ENCODE measurements at places on chromosomes 16 and 17.

GRCh38 chr16:74064120-74064735, 232.4 kb upstream of the PSMD7 start:
- no peak for DNase-seq

DNA sequence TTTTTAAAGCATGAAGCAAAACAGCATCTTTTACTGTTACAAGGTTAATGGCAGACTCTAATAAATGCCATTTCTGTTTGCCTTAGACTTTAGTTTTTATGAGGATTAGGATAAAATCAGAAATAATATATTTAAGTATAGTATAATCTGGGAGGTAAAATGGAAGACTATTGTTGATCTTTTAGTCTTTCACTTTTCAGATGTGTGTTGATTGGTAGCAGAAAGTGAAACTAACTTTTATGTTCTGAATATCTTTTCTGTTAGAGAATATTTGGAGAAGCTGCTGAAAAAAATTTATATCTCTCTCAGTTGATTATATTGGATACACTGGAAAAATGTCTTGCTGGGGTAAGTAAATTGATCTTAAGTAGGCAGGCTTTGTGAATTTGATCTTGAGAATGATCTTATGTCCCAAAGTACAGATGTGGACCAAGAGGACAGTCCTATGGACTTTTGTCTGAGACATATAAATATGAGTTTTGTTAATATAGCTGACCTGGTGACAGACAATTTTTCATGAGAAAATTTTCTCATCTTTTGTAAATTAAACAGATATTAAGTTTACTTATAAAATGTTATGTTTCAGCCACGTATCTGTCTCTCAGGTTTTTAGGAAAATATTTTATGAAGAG, 64.1 kb downstream of the NF1 start:
- no peak for DNase-seq

- no peak for DNase-seq
Observed at GRCh38 chr16:88077328-88078108, 126.3 kb downstream of the BANP start.

DNA sequence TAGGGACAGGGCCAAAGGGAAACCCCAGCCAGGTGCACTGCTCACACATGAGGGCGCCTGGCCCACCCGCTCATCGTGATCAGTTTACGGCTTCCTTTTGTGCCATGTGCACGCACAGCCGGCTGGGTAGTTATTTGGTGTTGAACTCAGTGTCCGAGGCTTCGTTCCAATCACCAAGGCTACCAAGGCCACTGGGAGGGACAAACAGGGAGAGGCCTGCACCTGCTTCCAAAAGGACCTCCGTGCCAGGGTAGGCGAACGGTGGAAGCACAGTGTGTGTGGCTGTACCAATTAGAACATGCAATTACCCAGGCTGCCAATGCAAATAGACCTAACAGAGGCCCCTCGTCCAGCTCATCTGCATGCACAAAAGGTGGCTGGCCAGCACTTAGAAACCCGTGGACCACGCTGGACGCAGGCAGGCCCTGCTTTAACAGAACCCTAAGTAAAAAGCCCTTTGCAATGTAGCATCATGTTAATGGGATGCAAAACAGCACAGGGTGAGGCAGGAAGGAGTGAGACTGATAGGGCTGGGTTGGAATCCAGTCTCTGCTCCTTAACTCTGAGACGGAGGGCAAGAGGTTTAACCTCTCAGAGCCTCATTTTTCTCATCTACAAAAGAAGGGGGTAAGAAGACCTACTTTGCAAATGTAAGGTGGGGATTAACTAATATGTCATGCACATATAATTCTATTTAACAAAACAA, 204.0 kb downstream of the XYLT1 start:
- no peak for DNase-seq

GRCh38 chr17:79933863-79934652, 94.8 kb upstream of the CBX4 start:
- DNase-seq: peak; percentile 91

DNA sequence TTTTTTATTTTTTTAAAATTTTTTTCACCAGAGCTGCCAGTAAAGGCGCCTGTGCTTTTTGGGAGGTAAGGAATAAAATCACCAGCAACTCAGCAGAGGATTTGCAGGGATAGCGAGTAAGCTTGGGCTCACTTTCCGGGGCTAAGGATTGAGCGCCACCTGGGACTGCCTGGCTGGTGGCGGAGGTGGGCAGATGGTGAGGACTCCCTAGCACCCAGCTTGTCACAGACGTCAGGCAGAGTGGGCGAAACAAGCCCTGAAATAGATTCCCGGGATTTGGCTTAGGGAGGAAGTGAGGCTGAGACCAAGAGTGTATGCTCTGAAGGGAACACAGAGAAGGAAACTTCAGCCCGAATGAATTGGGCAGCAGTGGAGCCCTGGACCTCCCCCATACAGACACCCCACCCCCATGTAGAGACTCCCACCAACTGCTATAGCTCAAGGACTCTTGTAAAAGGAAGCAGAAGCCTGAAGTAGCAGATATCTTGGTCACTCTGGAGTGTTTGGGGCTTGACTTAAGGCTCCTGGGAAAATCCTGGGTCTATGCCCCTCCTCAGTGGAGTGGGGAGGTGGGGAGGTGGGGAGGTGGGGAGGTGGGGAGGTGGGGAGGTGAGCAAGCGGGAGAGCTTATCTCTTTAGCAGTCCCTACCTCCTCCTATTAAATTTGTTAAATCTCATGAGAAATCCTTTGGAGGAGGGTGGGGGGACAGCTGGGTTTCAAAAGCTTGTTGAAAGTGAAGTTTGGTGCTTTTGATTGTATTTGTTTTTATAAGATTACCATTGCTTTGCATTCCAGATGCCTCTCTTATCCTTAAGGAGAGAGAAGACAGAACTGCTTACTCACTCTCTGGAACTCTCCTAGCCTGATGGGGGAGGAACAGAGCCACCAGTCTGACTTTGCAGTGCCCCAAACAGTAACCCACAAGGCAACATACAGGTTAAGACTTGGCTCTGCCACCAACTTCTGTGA, 8.2 kb downstream of the ARL4D start:
- no peak for DNase-seq

GRCh38 chr17:17740615-17741348, 59.5 kb downstream of the RAI1 start:
- DNase-seq: no peak

DNA sequence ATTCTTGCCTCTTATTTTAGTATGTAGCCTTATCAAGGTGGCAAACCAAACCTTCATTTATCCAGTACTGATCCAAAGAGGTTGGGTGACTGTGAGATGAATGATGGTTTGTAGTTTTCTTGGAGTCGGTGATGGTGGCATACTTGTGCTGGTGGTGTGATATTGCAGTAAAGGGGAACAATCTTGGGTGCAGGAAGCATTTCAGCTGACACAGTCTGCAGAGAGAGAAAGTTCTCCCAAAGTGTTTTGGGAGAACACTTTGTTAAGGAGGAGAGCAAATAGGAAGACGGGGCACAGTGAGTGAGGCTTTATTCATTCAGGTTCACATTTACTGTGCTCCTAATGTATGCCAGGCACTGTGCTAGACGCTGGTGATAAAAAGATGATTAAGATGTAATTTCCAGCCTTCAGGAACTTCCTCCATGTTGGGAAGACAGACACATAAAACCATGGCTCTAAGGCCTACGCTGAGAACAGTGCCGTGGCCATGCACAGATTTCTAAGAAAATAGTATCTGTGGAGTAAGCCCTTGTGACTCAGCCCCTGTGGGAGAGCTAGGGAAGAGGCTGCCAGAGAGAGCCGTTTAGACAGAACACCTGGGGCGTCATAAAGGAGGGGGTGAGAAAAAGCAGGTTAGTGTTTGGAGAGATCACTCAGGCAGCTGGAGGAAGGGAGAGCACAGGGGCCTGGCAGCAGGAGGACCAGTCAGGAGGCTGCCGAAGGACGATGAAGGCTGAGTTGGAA, 13.8 kb downstream of the HEATR3 start:
- no peak for DNase-seq

DNA sequence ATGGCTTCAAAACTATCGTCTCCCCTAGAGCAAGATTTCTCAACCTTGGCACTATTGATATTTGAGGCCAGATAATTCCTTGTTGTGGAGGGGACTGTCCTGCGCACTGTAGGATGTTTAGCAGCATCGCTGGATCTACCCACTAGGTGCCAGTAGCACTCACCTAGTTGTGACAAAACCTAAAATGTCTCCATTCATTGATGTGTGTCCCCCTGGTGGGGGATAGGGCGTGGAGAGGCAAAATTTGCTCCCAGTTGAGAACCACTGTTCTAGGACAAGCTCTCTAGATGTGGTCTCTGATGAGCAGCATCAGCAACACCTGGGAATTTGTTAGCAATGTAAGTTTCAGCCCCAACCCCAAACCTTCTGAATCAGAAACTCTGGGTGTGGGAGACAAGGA, 259.0 kb downstream of the XYLT1 start:
- DNase-seq: peak; percentile 14

DNA sequence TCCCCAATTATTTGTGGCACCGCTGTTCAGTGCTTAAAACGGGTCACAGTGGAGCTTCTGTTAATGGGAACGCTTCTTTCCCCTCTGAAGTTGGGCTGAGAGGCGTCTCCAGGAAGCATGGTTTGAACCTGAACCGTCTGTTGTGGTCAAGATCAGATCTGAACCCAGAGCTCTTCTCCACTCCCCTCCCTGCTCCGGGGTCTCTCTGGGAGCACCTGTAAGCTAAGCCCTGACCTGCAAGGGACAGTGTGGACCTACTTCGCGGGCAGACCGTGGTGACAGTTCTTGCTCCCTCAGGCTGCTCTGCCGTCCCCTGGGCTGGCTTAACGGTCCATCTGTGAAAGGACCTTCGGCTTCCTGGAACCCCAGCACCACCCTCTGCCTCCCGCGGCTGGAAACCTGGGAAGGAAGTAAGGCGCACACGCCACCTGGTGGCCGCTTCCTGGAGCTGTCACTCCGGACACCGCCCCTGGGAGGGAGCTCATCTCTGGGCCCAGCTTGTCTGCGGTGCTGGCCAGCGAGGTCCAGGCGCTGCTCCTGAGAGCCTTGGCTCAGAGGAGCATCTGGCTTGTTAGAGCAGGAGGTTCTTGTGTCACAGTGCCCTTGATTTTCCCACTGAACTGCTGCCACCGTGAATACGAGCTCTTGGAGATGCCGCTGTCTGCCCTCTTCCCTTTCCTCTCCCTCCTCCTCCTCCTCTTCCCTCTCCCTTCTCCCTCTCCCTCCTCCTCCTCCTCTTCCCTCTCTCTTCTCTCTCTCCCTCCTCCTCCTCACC, 518.5 kb upstream of the EEF2KMT start:
- DNase-seq: peak; percentile 38

GRCh38 chr17:5531085-5531418, 44.7 kb downstream of the MIS12 start:
- no peak for DNase-seq

DNA sequence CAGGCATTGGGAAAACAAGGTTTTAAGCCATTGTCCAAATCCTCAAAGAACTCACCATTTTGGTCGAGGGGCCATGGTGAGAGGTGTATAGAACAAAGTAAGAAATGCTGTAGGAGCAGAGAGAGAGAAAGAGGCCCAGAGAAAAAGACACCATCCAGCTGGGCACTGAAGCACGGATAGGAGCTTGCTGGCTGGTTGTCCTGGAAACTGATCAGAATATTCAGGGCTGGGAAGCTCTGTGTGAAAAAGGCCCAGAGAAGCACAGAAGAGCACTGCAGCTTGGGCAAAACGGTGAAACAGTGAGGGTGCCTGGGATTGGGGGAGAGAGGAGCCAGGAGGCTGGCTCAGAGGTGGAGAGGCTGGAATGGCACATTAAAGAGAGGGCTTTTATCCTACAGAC, 16.5 kb downstream of the HS3ST3B1 start:
- DNase-seq: no peak

DNA sequence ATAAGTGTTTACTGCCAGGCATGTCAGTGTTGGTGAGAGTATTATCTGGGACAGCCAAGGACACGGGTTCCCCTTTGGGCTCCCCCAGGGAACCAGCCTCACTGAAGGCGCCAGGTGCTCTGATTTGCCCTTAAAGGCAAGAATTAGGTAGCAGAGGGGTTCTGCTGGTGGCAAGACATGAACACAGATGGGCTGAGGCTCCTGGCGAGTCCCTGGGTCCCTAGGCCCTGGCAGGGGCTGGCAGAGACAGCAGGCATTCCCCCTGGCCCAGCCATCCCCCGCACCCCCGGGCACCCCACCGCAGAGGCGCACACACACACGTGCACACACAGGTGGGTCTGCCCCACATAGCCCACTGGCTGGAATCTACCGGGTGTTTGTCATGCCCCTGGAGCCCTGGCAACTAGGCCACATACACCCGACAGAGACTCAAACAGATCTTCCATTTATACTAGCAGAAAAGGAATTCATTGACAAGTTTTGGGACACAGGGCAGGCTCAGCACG, 153.3 kb downstream of the C16orf78 start:
- DNase-seq: no peak

Data from SW480 (cell line).